ENCODE measurements at places on chromosomes 5 and 9.

DNA sequence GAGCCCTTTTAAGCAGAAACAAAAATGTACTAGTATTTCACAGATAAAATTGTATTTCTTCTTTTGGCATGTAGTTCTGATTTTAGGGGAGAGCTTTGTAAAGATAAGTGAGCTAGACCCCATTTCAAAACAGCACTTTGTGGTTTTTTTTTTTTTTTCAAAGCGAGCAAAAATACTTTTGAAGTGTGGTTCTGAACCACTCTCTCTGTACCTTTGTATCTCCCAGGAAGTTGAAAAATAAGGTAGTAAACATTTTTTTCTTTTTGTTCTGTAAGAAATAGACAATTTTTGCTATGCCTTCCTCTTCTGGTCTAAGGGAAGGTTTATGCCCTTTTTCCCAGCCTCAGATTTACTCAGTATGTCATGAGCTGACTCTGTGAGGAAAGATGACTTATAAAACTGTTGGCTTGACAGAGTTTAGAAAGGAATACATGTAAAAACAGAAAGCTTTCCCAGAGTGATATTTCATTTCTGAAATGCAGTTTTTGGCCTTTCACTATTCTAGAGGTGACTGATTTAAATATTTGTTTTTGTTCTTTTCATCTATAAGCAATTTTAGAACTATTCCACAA, 12.5 kb downstream of the ERCC6L2 start:
- H3K36me3 ChIP-seq, result peaks cover 15% of the 10 kb centered on the region
- no peak overlapping the region for H3K27ac ChIP-seq
- H3K4me1 ChIP-seq, result peaks cover 8% of the 10 kb centered on the region
- H3K27me3 ChIP-seq, result no peaks in the 10 kb centered on the region

DNA sequence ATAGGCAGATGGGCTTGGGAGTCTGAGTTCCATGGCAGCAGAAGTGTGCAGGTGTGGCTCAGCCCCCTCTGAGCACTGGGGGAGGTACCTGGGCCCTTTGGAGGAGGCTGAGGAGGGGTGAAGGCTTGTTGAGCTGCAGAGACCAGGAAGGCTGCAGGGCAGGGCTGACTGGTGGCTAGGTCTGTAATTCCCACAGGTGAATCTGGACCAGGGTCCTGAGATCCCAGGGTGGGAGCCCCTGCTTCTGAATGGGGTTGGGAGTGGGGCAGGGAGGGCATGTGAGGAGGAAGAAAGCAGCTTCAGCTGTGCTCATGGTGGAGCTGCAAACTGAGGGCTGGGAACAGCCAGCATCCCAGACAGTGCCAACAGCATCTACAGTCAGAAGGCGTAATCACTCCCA, 111.1 kb downstream of the CACNA1B start:
- H3K36me3 ChIP-seq, result no peaks in the 10 kb centered on the region
- H3K27ac ChIP-seq, result no peak overlapping the region
- no peak for DNase-seq
- H3K4me3 ChIP-seq, result no peak overlapping the region
- H3K4me1 ChIP-seq, result no peaks in the 10 kb centered on the region
- H3K27me3 ChIP-seq, result peaks cover 93% of the 10 kb centered on the region

- no peaks in the 10 kb centered on the region for H3K4me1 ChIP-seq
- peaks cover 66% of the 10 kb centered on the region for H3K27me3 ChIP-seq
- no peak for DNase-seq
- H3K36me3 ChIP-seq, result no peaks in the 10 kb centered on the region
- no peak overlapping the region for H3K4me3 ChIP-seq
These were observed 16.7 kb downstream of the TNFSF8 start for GRCh38 chr9:114913656-114914055.

DNA sequence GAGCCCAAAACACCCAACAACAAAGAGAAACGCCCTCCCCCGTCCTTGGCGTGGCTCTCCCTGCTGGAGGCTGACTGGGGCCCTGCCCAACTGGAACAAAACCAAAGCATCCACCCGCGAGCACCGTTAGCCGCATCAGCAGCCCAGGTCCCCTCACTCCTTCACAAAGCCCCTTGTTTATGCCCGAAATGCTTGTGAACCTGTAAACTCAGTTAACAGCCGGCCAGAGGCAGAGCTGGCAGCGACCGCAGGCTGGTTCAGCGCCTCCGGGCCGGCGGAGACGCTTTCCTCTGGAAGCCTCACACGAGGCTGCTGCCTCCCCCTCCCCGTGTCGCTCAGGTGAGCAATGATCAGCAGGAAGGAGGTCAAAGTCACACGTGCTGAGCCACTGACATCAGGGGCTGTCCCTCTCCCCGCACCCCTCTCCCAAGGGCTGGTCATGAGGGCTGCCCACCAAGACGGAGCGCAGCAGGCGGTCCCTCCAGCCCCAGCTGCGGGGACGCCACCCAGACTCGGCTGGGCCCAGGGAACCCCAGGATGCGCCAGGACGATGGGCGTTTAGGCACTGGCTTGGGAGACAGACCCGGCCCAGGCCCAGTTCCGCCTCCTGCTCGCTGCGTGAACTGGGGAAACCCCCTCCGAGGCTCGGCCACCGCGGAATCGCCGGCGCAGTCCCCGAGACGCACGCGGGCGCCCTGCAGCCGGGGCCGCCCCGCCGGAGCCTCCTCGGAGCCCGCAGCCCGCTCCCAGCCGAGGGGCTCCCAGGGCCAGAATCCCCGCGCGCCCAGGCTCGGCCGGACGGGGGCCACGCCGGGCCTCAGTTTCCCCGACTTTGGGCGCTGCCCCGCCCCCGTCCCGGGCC, 563 bp downstream of the SNAPC4 start:
- no peaks in the 10 kb centered on the region for H3K27me3 ChIP-seq
- H3K36me3 ChIP-seq, result peaks cover 45% of the 10 kb centered on the region
- peaks cover 25% of the 10 kb centered on the region for H3K4me1 ChIP-seq
- H3K27ac ChIP-seq, result peak overlapping the region; percentile 72

DNA sequence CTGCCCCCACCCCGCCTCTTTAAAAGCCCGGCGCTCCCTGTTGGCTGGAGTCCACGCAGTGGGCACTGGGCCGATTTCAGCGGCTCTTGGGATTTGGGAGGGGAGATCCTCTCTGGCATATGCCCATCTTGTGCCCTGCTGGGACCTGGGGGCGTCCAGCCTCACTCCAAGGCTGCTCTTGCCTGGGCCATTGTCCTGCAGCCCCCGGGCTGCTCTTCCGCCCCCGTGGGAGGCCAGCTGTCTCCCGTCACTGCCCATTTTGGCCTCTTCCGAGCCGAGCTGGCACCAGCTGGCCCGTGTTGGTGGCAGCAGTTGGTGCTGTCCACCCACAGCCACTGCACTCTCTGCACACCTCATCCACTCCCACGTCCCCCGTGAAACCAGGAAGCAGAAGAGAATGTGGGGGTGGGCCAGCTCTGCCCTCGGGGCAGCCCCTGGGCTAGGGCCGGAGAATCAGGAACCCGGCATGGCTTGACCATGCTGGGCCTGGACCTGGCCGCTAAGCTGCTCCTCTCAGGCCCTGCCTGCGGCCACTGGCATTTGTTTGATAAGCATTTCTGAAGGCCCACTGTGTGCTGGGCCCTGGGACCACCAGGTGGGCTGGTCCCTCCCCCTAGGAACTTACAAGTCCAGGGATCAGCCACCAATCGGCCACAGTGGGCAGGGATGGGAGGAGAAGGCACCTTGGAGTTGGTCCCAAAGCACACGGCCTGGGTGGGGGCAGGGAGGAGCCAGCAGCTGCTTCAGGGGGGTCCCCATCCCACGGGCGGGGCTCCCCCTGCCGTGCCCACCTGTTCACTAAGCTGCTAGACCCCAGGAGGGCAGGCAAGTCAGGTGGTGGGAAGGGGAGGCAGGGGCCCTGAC, 2.2 kb downstream of the C8G start:
- peaks cover 11% of the 10 kb centered on the region for H3K36me3 ChIP-seq
- H3K4me1 ChIP-seq, result peaks cover 77% of the 10 kb centered on the region
- no peak for DNase-seq
- no peaks in the 10 kb centered on the region for H3K27me3 ChIP-seq
- peak overlapping the region; percentile 94 for H3K27ac ChIP-seq

- no peak overlapping the region for H3K4me3 ChIP-seq
- H3K27me3 ChIP-seq, result no peaks in the 10 kb centered on the region
- no peak overlapping the region for H3K27ac ChIP-seq
- H3K4me1 ChIP-seq, result peaks cover 27% of the 10 kb centered on the region
- peaks cover 45% of the 10 kb centered on the region for H3K36me3 ChIP-seq
- no peak for DNase-seq
These were observed 3.6 kb upstream of the DPH7 start for GRCh38 chr9:137582286-137582860.

Measured in left ventricle myocardium inferior (tissue), 1 donor.